NCI-H2081 treated with DMSO at 0.1 percent for 48 hours (cell line): ENCODE measurements at places on chromosomes 4 and X.
A peak's percentile ranks its signal among the peaks of the same experiment; 100 is the strongest.

GRCh38 chrX:119399772-119400101 lies 601 bp downstream of the SLC25A43 start:
- no peak for DNase-seq

DNA sequence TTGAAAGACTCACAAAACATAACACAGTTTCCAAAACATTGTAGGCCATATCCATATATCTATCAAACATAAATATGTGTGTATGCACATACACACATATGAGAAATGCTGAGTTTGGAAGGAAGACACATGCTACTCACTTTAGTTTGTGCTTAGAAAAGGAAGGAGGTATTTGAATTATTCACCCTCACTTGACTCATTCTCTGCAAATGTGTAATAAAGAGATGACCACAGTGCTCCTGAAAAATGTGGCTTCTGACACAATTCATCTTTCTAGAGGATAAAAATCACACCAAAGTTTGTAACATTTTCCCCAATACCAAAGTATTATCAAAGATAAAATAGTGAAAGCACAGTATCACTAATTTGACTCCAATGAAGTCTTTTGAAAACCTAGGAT lies 950.1 kb downstream of the FAT4 start:
- no peak for DNase-seq

DNA sequence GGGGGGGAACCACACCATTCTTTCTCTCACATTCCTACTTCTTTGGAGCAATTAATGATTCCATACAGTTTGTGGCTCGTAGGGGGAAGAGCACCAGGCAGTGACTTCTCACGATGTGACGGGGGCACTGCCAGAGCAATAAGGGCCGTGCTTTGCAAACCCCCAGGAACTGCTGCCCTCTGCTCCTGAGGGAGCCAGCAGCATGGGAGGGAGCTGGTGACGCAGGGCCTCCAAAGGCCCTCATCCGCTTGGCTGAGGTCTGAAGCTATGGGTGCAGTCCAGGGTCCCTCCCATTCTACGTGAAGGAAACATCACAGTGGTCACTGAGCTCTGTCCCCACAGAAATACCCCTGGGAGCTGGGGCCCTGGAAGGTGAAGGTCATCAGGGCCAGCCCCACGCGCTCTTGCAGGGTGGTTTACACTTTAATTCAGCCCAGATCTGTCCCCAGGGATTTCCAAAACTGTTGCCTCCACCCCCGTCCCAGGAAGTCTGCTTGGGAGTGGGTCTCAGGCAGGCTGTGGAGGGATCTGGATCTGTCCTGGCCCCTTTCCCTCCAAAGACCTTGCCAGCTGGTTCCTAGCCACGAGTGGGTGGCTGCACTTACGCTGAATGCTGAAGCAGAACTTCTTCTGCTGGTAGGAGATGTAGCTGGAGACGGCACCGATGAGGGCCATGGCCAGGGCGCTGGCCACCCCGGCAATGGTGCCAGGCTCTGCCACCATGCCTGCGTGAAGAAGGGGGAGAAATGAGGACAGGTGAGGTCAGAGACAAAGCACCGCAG lies 82.6 kb downstream of the MTMR1 start:
- no peak for DNase-seq

DNA sequence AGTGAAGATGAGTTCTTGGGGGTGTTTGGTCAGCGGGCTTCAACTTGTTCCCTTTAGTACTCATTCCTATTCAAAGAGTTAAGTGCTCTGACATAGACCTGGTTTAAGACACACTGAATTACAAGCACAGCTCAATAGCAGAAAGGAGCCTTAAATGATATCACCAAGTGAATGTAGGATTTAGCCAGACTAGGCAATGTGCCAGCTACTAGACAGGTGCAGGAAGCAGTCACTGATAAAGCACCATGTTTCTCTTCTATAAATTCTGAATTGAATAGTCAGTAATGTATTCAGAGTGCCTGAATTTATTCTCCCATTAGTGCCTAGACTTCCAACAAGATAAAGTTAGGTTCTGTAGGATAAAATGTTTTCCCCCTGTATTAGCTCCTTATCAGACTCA lies 63.6 kb downstream of the ASB9 start:
- peak; percentile 45 for DNase-seq

DNA sequence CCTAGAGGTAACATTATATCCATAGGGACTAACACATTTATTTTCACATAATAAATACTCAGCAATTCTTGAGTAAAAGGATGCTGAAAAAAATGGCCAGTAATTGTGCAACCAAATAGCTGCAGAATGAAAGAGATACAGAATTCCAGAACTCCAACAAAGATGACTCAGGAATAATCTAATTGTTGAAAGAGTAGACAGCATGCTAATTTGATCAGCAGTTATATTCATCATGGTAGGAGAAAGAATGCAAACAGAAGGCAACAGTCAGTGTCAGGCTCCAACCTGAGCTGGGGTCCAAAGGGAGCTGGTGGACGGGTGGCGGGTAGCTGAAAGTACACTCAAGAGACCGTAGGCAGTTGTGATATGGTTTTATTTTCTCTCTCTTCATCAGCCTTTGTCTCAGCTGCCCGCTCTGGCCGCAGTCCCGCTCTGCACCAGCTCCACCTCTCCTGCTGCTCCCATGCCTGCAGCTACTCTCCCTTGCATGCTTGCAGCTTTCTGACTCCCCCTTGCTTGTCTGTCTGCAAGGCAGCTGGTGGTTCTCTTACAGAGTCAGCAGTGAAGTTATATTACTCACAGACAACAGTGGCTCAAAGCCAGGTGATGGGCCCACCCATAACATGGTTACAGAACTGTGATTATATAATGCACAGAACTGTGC lies 1150.1 kb downstream of the STIM2 start:
- DNase-seq, result no peak
